ENCODE measurements at places on chromosomes 1 and 21. TPM values are rescaled to one million over a fixed set of nuclear protein-coding genes. Genes with fewer than 3 reads are reported as not detected.

- no peaks in the 10 kb centered on the region for H3K36me3 ChIP-seq
- no peak overlapping the region for H3K27ac ChIP-seq
- no peak overlapping the region for H3K4me3 ChIP-seq
- no peak for DNase-seq
- H3K27me3 ChIP-seq, result no peaks in the 10 kb centered on the region
- H3K4me1 ChIP-seq, result no peaks in the 10 kb centered on the region
Observed at GRCh38 chr1:17948594-17948993, 159.0 kb upstream of the IGSF21 start.

DNA sequence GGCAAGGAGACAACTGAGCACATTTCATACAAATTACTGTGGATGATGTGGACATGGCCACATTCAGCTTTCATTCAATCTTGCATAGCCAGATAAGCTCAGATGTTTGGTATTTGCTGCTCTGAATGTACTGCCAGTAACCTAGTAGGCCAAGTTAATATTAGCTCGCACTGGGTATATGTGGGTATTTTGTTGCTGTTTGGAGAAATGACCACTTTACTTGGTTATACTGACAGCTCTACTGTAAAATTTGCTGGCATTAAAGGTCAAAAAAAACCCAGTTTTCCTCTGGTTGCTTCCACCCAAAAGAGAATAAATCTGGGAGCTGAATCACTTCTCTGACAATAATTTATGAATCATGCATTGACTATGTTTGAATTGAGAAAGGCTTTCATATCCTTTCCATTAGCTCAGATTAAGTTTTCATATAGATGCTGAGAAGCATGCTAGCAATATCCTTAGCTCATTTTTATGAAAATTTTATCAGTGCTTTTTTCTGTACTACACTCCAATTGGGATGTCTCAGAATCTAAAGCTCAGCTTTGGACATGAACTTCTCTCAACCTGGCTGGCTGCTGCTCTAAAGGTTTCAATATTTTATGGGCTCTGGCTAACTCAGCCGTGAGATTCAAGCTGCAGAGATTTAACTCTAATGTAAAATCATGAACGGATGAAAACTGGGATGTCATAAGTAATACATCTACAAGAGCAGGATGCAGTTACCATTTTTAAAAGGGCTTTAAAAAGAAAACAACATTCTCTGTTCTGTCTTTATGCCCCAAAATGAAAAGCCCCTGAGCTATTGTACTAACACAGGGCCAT lies 330.0 kb downstream of the BARHL2 start:
- no peaks in the 10 kb centered on the region for H3K36me3 ChIP-seq
- no peaks in the 10 kb centered on the region for H3K27me3 ChIP-seq
- H3K4me1 ChIP-seq, result no peaks in the 10 kb centered on the region
- no peak overlapping the region for H3K4me3 ChIP-seq
- H3K27ac ChIP-seq, result no peak overlapping the region

GRCh38 chr1:206766251-206766856 lies 4.2 kb upstream of the IL19 start:
- H3K27ac ChIP-seq, result no peak overlapping the region
- DNase-seq, result no peak
- H3K27me3 ChIP-seq, result no peaks in the 10 kb centered on the region
- no peak overlapping the region for H3K4me3 ChIP-seq

The IL20 gene
- not detected for total RNA-seq

The CD1B gene
- total RNA-seq, result not detected

The RGS18 gene
- 20.8 TPM for total RNA-seq

The C1orf94 gene
- total RNA-seq, result not detected

DNA sequence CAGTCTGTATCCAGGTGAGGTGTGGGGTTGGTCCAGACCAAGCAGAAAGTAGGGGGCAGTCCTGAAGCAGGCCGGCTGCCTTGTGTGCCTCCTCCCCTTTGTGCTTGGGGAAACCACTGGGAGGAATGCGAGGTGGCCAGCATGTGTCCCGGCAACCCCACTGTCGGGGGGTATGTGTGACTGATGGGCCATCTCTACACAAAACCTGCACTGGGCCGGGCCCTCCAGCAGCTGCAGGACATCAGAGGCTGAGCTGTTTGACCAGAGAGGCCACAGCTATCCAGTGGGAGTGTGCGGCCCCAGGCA lies 33.3 kb downstream of the TMEM51 start:
- no peak for DNase-seq
- H3K4me1 ChIP-seq, result peaks cover 13% of the 10 kb centered on the region
- H3K27ac ChIP-seq, result no peak overlapping the region
- no peak overlapping the region for H3K4me3 ChIP-seq
- H3K27me3 ChIP-seq, result no peaks in the 10 kb centered on the region

DNA sequence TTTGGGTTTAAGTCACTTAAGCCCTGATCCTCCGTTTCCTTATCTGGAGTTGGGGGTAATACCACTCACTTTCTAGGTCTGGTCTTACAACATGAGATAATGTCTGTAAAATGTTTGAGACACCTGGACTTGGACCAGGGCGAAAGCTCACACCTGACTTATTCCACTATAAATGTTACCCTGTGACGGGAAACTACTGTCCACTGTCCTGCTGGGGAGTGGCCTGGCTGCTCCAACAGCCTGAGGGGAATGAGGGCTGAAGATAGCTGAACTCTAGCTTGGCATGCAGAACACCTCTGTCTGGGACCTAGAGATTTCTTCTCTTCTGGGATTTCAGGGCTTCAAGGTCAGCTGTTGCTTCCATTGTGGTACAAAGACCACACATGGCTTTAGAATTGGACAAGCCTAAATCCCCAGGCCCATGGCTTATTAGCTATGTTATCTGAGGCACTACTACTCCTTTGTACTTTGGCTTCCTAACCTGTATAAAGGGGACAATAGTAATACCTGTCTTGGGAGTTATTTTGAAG lies 9.5 kb upstream of the A3GALT2 start:
- H3K27ac ChIP-seq, result no peak overlapping the region
- no peaks in the 10 kb centered on the region for H3K4me1 ChIP-seq
- no peaks in the 10 kb centered on the region for H3K27me3 ChIP-seq
- H3K36me3 ChIP-seq, result peaks cover 30% of the 10 kb centered on the region
- no peak for DNase-seq
- H3K4me3 ChIP-seq, result no peak overlapping the region

- H3K27me3 ChIP-seq, result 0 out of 2 replicates have a peak, but pooled peaks cover 3% of the 10 kb centered on the region
- H3K36me3 ChIP-seq, result no peaks in the 10 kb centered on the region
- no peak for DNase-seq
- H3K4me3 ChIP-seq, result no peak overlapping the region
- H3K27ac ChIP-seq, result no peak overlapping the region
Observed at GRCh38 chr1:158942490-158942889, 11.1 kb downstream of the PYHIN1 start.

The KIF26B gene
- 2.3 TPM for total RNA-seq

DNA sequence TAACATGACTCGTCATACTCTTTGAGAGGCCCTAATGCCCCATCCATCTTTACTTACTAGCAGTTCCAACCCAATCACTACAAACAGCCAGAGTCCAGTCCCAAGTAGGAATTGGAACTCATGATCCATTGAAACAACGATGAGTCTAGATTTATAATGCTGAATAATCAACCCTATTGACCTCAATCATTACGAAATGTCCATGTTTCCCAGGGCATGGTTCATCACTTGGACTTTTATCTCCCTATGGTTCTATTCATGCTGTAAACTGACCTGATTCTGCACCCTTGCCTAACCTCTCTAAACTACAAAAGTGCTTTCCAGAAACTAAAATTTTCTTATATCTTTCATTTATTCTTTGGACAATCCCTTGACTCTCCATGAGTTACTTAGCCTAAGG lies 840.0 kb upstream of the B3GALT2 start:
- no peaks in the 10 kb centered on the region for H3K4me1 ChIP-seq
- H3K27me3 ChIP-seq, result no peaks in the 10 kb centered on the region
- no peak overlapping the region for H3K4me3 ChIP-seq
- H3K36me3 ChIP-seq, result no peaks in the 10 kb centered on the region

DNA sequence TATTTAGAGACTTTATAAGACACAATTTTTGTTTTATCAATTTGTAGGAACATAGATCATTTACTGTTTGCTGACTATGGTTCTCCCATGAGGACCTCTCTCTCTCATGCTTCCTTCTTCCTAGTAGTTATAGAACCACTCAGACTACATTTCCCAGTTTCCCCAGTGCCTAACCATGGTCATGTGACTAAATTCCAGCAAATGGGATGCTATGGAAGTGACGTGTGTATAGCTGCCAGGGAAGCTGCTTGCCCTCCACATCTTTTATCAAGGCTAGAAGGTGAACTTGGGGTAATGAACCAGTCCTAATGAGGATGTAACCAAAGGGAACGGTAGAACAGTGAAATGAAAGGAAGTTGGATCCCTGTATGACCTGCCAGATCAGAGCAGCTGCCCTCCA lies 184.0 kb downstream of the MIS18A start:
- H3K27ac ChIP-seq, result no peak overlapping the region
- no peaks in the 10 kb centered on the region for H3K4me1 ChIP-seq
- H3K36me3 ChIP-seq, result no peaks in the 10 kb centered on the region

DNA sequence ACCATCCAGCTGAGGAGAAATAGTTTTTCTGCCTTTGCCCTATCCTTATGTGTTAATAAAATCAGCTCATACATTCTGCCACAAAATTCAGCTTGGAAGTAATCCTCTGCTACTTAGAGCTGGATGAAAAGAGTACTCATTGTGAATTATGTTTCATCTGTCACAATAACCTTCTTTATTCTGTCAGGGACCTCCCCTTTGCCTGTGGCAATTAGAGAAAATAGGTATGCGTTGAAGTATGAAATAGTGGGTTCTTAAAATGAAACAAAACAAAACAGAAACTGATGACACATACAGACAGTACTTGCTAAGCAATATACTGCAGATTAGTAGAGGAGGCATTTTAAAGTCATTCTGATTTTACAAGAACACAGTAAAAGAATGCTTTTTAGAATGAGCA lies 578.5 kb downstream of the USP25 start:
- no peaks in the 10 kb centered on the region for H3K36me3 ChIP-seq
- no peaks in the 10 kb centered on the region for H3K27me3 ChIP-seq
- H3K4me3 ChIP-seq, result no peak overlapping the region
- H3K4me1 ChIP-seq, result no peaks in the 10 kb centered on the region

The C1orf185 gene
- not detected for total RNA-seq

GRCh38 chr21:14773777-14774345 lies 227.7 kb upstream of the SAMSN1 start:
- no peak overlapping the region for H3K27ac ChIP-seq
- no peak overlapping the region for H3K4me3 ChIP-seq
- no peaks in the 10 kb centered on the region for H3K4me1 ChIP-seq
- DNase-seq, result peak; percentile 71
- H3K36me3 ChIP-seq, result no peaks in the 10 kb centered on the region
- H3K27me3 ChIP-seq, result no peaks in the 10 kb centered on the region

The ID3 gene
- 33.0 TPM for total RNA-seq

DNA sequence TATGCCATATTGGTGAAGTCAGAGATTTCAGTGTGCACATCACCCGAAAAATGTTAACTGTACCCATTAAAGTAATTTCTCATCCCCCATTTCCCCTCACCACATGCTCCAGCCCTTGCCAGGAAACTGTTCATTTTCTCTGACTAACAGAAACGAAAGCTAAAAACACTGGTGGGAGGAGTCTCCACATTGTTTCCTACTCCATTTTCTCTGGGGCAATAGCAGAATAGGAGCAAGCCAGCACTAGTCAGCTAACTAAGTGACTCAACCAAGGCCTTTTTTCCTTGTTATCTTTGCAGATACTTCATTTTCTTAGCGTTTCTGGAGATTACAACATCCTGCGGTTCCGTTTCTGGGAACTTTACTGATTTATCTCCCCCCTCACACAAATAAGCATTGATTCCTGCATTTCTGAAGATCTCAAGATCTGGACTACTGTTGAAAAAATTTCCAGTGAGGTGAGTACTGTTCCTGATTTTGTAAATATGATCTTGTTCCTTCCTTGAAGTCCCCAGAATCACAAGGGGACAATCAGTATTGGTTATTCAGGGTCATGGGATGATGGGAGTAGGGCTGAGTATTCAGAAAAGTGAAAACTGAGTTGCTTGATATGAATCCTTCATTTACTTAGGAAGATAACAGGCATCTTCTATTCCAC lies at the start of gene IFI16:
Gene IFI16 (plus strand): TSS at position 204 of the 658 bp plus-strand sequence. CDS start 4,774 bp downstream, outside the sequence.
- peak within 1 kb of the TSS; percentile 50 for H3K27ac ChIP-seq
- H3K27me3 ChIP-seq, result no peaks in the 10 kb centered on the region
- H3K4me3 ChIP-seq, result peak within 1 kb of the TSS; percentile 66
- no peaks in the 10 kb centered on the region for H3K36me3 ChIP-seq

DNA sequence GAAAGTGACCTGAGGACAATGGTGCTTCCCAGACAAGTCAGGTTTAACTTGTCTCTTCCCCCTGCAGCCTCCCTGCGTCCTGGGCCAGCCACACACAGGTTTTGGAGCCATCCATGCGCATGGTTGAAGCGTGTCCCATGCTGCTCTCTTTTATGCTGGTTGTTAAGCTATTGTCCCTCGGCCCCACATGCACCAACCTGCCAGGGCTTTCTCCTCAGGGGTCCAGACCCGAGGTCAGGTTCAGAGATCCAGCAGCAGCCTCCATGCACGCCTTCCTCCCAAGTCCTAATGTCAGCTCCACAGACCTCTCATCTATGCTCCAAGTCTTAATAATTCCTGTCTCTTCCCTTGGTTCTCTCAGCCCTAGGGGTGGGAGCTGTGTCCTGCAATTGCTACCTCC lies 1.6 kb downstream of the ABCA4 start:
- H3K4me1 ChIP-seq, result no peaks in the 10 kb centered on the region
- H3K36me3 ChIP-seq, result no peaks in the 10 kb centered on the region
- H3K27ac ChIP-seq, result no peak overlapping the region
- no peak overlapping the region for H3K4me3 ChIP-seq
- no peaks in the 10 kb centered on the region for H3K27me3 ChIP-seq
- no peak for DNase-seq

The OPRD1 gene
- total RNA-seq, result not detected

GRCh38 chr21:45944601-45945000 lies 37.0 kb upstream of the COL6A1 start:
- H3K4me1 ChIP-seq, result no peaks in the 10 kb centered on the region
- H3K27ac ChIP-seq, result no peak overlapping the region
- no peaks in the 10 kb centered on the region for H3K27me3 ChIP-seq
- H3K4me3 ChIP-seq, result no peak overlapping the region
- H3K36me3 ChIP-seq, result no peaks in the 10 kb centered on the region
- DNase-seq, result no peak

The SLAMF1 gene
- total RNA-seq, result 0.30 TPM
